ENCODE measurements at places on chromosomes 6 and 20.

DNA sequence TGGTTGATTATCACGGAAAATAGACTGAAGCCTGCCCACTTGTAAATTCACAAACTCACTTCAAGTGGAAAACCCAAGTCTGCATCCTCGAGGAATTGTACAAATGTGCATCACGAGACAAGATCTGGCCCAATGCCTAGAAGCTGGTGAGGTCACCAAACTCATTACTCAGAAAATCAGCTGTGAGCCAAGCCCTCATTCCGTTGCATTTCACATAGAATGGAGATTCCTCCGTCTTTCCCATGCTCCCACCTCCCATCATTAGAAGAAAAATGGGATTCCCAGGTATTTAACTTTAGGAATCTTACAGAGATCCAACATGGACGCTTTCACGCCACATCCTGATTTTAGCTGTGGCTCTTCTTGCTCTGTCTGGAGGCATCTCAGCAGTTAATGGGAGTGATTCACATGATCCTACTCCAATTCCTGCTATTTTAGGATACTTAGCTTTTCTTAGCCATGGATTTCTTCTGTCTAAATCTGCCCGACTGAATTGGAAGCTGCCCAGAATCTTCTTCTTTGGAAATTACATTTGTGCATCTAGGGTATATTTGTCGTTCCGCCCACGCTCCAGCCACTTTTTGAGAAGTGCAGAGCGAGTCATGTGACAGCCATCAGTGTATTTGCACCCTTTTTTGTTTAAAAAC is 68.7 kb upstream of the STMND1 start:
- peak; percentile 77 for DNase-seq

- DNase-seq: peak; percentile 4
These were observed 891 bp downstream of the RIPPLY2 start for GRCh38 chr6:83854001-83854501.

- no peak for DNase-seq
These were observed 247.9 kb downstream of the ZNF217 start for GRCh38 chr20:53345536-53346334.

DNA sequence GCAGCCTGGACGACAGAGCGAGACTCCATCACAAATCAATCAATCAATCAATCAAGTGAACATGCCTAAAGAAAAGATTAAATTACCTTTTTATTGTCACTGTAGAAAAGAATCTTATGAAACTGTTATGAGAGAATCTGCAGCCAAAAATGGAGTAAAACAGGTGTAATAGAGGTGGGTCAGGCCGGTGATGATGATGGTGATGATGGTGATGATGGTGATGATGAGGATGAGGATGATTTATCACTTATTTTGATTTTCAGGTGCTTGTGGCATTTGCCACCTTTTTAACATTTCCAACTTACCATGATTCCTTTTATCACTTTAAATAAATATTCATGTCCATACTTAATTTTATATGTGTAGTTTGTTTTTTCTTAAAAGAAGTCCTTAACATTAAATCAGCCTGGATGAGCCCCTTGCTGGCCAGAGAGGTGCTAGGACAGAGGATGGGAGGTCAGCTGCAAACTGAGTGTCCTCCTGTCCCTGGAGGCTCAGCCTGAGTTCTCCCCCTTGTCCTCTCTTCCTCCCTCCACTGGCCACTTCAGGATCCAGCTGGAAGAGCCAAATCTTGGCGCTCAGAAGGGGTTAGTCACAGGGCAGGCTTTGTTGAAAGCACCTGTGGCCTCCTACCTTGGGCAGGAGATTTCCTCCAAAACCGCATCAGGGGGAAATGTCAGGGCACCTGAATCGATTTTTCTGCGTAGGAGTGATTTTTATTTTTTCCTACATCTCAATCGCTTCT is 32.6 kb downstream of the SLC2A10 start:
- DNase-seq: no peak

DNA sequence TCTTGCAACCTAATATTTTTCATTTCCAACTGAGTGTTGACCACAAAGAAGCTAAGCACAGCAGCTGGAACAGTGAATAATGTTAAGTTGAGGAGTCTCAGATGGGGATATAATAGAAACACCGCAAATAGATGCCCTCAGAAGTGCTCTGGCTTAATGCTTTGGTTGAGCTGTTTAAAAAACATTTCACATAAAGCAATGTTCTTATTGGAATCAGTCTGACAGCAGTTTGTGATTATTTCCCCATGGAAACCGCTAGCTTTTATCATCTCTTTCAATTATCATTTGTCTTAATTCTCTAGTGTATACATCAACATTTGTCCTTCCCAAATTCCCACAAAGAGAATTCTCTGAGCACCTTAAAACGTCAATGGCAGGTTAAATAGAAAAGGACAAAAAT is 30.8 kb downstream of the METTL24 start:
- DNase-seq: no peak

DNA sequence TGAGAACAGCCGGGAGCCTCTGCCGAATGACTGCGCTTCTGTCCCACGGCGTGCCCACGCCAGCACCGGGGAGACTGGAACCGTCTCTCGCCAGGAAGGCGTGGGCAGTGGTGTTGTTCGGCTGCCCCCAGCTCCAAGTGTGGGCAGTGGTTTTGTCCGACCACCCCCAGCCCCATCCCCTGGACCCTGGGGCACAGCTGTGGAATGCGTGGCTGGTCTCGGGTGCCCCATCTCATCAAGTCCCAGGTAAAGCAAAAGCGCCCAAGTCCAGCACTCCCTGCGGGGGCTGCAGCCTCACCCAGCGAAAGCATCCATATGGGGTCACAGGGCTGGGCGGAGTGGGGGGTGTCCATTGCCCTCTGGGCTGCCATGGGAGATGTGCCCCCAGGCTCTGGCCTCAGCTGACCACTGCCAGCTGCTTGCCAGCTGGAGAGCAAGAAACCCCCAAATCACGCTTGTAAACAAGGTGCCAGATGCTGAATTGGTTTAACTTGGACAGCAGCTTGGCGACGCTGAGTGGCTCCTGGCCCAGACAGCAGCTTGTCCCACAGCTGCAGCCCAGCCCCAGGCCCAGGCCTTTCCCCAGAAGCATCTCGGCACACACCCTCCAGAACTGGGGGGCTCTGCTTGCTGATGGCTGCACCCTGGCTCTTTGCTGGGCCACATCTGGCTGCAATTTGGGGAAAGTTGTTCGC is 4.5 kb downstream of the CABLES2 start:
- DNase-seq: no peak

- no peak for DNase-seq
These were observed 196.6 kb downstream of the LY86 start for GRCh38 chr6:6785163-6785521.

DNA sequence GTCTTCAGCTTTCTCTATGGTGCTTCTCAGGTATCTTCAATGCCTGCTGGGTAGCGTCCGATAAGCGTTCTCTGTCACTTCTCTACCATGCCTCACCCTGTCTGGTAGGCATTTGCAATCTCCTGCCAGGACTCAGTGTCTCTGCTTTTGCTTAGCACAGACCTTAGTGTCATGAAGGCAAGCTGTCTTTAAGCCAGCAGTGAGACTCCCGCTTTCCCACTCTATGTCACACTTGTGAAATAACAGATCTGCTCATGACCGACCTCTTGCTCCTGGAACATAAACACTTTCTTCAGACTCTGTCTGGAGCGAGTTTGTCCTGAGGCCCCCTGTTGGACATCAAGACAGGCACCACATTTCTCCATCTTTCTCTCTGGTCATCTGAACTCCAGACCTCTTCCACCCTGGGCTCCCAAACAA is 17.0 kb downstream of the ADGRB3 start:
- DNase-seq: no peak

DNA sequence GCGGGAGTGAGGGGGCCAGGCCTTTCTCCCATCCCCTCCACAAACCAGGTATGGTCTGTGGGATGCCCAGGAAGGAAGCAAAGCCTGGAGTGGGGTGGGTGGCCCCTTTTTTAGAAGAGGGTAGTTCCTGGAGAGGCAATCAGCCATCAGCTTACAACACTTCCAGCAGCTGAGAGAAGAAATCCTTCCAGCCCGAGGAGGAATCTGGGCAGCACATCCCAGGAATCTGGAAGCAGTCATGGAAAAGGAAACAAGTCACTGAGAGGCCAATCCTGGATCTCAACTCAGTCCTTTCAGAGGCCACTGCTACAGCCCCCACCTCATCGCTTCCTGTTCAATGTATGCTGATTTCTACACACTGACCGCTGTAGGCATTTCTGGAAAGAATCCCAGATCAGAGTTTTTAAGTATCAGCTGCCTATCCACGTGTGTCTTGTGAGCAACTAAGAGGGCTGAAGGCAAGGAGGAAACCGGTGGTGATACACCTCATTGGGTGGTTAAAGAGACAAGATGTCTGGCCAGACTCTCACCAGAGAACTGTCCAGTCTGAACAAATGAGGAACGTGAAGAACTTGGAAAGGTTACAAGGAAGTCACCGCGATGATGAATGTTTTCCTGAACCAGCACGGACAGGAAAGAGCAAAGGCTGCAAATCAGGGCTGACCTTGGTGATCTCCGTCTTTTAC is 92.9 kb upstream of the SHLD1 start:
- peak; percentile 54 for DNase-seq

- DNase-seq: no peak
These were observed 100.0 kb downstream of the RWDD2A start for GRCh38 chr6:83292900-83293843.

DNA sequence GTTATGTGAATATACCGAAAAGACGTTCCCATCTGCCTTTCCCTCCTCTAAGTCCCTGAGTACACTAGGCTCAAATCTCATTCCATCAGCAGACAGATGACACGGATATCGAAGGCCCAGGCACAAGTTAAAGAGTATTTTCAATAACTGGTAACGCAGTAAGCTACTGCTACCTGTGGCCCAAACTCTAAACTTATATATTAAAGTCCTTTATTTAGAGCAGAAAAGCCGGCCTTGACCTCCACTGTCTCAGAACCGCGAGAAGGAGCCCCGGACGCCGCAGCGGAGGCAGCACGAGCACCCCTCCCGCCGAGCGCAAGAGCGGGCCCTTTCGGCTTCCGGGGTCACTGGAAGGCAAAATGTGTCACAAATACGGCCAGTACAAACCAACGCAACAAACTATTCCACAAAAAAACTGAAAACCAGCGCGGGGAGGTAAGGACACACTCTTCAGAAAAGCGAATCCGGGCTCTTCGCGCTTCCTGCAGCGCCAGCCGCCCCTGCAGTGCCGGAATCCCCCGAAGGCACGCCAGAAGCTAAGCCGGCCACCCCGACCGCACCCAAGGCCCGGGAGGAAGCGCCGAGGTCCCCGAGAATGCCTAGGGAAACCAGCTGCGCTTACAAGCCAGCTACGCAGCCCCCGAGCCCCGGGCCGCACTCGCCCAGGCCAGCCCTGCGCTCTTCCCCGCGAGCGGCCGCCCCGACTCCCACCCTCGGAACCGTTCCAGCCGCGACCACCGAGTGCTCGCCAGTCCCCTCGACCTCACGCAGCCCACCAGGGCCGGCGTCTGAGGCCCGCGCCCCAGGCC is 681 bp downstream of the DIDO1 start:
- DNase-seq: peak; percentile 45

- no peak for DNase-seq
These were observed 24.0 kb downstream of the RRBP1 start for GRCh38 chr20:17657898-17658647.

- no peak for DNase-seq
These were observed 94.4 kb downstream of the NCR2 start for GRCh38 chr6:41429506-41430504.
